ENCODE measurements at places on chromosomes 4 and X.

- DNase-seq = no peak
These were observed 1.4 kb downstream of the PLXNB3 start for GRCh38 chrX:153765138-153766079.

DNA sequence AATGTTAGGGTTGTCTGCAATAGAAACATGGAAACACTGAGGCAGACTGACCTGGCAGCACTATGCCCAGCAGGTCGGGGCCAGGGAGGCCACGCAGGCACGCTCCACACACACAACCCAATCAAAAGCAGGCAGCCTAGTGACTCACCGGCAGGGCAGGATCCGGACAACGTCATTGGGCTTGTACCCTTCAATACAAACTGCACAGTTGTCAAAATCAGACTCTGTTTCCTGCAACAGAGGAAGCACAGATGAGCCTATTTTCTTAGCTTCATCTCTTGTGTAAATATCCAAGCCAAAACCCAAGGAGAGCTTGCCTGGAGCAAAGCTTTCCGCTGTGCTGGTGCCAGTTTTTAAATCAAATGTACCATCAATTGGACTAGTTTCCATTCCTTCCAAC lies 185.8 kb downstream of the RNF150 start:
- DNase-seq = no peak

- no peak for DNase-seq
These were observed 17.6 kb downstream of the GAK start for GRCh38 chr4:914531-914930.

GRCh38 chr4:95186666-95187065 lies 362.1 kb downstream of the UNC5C start:
- no peak for DNase-seq

- no peak for DNase-seq
These were observed 28.3 kb downstream of the LANCL3 start for GRCh38 chrX:37599729-37600128.

- DNase-seq = no peak
These were observed 4.0 kb downstream of the NUDT10 start for GRCh38 chrX:51336584-51336983.

Measured in effector CD4-positive, alpha-beta T cell (primary cell).